ENCODE measurements at places on chromosomes 2 and 18.

- DNase-seq = no peak
Observed at GRCh38 chr2:209146682-209147320, 277.0 kb upstream of the MAP2 start.

DNA sequence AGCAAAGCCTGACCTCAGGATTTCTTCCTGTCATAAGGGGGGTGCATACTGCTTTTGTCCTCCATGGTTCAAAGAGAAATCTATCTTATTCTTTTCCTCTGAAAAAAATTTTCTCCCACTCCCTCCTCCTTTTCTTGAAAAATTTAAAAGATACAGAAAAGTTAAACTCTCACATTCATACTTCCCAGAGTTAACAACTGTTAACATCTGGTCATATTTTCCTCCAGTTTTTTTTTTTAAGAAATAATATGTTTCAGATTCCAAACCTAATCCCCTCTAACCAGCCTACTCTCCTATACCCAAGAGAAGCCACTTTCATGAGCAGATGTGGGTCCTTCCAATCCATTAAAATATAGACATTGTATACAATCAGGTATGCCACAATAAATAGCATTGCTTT lies 378.9 kb upstream of the HNRNPA3 start:
- DNase-seq = no peak

DNA sequence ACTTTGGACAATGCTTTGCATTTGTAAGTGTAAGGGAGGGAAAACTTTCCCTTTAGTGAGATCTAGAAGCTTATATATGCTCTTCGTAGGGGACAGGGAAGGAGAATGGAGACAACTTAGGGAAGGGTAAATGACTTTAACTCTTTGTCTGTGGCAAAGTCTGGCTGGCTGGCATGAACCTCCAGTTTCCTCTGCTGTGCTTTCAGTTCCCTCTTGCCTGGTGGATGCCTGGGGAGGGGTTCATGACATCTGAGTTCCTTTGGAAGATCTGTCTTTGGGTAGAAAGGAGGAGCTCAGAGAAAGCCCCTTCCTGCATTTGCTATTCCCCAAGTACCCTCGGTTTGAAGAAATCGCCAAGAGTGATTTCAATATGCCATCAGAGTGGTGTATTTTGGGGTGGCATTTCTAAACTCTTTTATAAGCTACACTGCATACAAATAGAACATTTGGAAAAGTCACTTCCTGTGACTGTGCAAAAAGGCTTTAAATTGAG lies 143.6 kb downstream of the VAPA start:
- DNase-seq = no peak

DNA sequence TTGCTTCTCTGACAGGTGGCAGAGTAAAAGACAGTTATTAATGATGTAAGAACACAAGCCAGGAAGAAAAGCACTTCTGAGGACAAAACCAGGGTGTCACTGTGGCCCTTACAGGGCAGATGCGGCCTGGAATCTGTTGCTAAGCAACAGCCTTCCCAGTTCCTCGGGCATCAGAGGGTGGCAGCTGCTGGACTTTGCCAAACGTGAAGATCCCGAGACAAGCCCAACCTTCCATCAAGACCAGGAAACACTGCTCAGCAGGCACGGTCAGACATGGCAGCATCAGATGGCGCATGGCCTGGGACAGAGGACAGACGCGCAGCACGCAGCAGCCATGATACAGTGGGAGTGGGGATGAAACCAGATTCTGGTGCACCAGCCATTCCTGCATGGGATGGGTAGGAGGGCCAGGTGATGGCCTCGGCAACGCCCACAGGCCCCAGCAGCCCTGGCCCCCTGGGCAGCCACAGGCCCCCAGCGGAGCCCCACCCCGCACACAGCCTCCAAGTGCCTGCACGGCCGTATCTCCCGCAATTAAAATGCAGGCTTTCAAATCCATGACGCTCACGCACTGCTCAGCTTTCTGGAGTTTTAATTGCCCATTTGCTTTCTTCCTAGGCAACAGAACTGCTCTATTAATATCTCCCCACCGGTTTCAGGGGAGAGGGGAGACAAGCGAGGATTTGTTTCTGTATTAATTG lies 89.0 kb downstream of the EIPR1 start:
- DNase-seq = peak; percentile 11
